ENCODE measurements at places on chromosomes 5 and 9.

DNA sequence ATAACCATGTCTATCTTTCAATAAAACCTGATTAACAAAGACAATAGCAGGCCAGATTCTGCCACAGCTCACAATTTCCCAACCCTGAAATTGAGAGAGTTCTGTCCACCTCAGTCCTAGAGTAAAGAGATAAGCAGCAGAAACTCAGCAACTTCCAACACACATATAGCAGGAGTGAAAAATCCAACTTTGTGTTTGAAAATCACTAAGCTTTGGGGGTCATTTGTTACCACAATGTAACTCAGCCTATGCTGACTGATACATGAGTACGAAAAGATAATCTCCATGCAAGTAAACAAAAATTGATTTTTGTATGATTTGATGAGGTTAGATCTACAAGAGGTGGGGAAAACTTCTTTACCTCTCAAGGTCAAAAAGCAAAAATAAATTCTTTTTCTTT is 231.0 kb upstream of the DAPK1 start:
- DNase-seq, result no peak

- DNase-seq, result no peak
These were observed 23.7 kb upstream of the NR3C1 start for GRCh38 chr5:143427122-143427735.

DNA sequence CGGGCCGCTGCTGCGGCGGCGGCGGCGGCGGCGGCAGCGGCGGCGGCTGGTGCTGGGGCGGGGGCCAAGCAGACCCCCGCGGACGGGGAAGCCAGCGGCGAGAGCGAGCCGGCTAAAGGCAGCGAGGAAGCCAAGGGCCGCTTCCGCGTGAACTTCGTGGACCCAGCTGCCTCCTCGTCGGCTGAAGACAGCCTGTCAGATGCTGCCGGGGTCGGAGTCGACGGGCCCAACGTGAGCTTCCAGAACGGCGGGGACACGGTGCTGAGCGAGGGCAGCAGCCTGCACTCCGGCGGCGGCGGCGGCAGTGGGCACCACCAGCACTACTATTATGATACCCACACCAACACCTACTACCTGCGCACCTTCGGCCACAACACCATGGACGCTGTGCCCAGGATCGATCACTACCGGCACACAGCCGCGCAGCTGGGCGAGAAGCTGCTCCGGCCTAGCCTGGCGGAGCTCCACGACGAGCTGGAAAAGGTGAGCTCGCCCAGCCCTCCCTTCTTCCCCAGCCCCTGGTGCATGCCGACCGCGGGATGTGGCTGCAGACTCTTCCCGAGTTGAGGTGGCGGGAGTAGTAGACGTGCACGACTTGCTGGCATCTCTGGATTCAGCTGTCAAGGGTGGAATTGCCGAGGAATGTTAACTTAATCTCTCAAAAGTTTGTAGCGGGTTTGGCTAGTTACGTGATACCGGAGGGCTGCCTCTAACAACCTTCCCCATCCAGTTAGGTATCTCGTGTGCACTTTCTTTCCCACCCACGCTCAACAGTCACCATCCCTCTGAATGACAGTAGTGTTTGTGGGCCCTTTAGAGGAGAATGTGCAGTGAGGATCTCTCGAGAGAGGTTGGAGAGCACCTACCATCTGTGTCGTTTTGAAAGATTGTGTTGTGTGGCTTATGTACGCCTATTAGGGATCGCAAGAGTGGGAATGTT is 932 bp downstream of the SLC12A2 start:
- peak; percentile 28 for DNase-seq

GRCh38 chr5:80114860-80115259 is 79.7 kb downstream of the THBS4 start:
- DNase-seq, result no peak

GRCh38 chr5:181215997-181216989 is 6.8 kb upstream of the TRIM41 start:
- peak; percentile 79 for DNase-seq

GRCh38 chr9:38017149-38017884 is 51.7 kb downstream of the SHB start:
- DNase-seq, result no peak

- DNase-seq, result no peak
These were observed 454.1 kb downstream of the EFNA5 start for GRCh38 chr5:107216587-107216986.

DNA sequence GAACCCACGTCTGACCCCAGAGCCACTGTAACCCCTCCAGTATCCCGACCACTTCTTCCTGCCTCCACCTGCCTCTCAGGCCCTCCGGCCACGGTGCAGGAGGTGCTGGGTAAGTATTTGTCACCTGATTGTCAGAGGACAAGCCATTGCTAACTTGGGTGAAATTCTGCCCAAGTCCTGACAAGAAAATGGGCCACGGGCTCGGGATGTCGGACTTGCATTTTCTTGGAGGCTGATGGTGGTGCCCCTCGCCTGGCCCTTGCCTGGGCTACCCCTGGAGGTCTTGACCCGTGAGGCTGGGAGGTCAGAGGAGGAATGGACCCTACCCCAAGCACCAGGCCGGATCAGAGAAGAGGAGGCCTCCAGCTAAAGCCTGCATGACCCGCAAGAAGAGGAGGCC is 149.7 kb upstream of the COL5A1 start:
- no peak for DNase-seq

DNA sequence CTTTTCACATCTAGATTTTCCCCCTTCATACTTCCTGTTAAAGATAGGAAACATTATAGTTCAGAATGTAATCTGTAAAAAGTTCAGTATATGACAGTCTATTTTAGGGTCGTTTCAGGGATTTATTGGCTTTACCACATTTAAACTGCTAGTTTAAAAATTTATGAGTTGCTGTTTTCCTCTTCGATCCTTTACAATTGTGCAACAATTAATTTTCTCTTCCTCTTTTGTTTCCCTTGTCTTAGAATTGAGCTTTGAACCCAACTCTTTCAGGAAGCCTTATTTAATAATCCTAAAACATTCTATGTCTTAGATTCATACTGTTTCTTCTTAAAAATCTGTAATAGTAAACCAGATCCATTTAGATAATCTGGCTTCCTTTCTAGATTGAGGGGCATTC is 16.4 kb downstream of the ZSWIM6 start:
- no peak for DNase-seq

- DNase-seq, result no peak
These were observed 164.8 kb upstream of the WWC1 start for GRCh38 chr5:168126606-168127005.

- DNase-seq, result no peak
These were observed 340.5 kb downstream of the ADGRV1 start for GRCh38 chr5:90899014-90899604.

GRCh38 chr9:127537792-127538191 is 74.3 kb upstream of the STXBP1 start:
- DNase-seq, result no peak

GRCh38 chr5:32639943-32640342 is 54.6 kb downstream of the SUB1 start:
- DNase-seq, result no peak

GRCh38 chr9:36637491-36638270 is 65.0 kb downstream of the MELK start:
- DNase-seq, result no peak

GRCh38 chr5:72499730-72500129 is 7.5 kb downstream of the ZNF366 start:
- DNase-seq, result no peak

- peak; percentile 88 for DNase-seq
These were observed 20.4 kb upstream of the UBAP1 start for GRCh38 chr9:34158362-34158869.

GRCh38 chr5:108924457-108924961 is 176.8 kb downstream of the FER start:
- no peak for DNase-seq

DNA sequence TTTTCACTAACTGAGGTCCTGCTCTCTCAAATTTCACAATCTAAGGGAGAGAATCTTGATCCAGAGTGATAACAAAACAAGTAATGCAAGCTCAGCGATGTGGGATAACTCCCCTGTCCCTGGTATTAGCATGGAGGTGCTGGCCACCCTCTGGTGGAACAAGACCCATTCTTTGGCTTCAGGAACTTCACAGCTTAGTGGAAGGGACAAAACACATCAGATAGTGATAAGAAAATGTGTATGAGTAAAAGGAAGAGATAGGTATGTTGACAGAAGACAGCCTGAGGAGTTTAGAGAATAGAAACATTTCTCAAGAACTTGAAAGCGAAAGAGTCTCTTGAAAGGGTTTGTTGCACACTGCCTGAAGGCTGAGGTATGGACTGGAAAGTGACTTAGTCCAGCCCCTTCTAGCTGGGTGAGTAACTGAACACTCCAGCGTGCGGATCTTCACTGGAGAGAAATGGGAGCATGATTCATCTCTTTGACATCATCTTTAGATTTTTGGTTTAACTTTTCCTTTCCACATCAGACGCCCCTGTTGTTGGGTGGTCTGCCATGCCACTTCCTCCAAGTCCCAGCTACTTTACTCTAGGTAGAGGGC is 25.4 kb upstream of the ZSWIM6 start:
- peak; percentile 88 for DNase-seq

- peak; percentile 50 for DNase-seq
These were observed 60.3 kb downstream of the ADAMTS2 start for GRCh38 chr5:179284751-179285631.

DNA sequence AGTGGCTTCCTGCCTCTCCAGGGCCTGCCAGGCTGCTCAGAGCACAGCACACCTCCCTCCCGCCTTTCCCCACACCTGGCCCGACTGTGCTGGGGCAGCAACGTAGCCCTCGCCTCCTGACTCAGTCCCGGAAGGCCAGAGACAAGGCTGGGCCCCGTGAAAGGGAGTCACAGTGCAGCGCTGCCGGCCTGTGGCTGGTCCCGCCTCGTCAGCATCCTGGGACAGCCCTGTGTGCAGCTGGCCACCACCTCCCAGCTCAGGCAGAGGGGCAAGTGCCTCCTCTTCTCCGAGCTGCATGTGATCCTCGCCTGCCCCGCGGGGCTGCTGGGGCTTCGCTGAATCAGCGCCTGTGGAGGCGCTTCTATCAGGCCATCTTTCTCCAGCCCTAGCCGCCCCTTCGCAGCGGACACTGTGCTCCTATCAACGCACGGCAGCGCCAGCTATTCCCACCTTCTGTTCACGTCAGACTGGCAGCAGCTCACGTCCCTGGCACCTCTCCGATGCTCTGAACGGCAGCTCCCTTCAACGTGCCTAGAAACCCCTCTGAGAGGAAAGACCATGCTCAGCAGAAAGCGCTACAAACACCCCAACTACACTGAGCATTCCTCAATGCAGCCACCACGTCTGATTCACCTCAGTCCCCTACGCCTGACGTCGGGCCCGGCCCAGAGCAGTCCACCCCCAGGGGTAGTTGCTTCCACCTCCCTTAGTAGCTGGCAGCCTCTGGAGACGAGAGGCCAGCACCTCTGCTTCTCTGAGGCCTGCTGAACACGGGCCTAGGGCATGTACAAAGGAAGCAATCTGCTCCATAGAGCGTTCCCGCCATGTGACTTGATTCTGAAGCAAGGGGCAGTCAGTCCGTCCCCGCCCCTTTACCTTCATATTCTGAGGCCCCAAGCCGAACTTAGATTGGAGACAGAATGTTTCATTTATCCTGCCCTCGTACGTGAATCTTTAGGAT is 78.8 kb downstream of the GPR21 start:
- no peak for DNase-seq

DNA sequence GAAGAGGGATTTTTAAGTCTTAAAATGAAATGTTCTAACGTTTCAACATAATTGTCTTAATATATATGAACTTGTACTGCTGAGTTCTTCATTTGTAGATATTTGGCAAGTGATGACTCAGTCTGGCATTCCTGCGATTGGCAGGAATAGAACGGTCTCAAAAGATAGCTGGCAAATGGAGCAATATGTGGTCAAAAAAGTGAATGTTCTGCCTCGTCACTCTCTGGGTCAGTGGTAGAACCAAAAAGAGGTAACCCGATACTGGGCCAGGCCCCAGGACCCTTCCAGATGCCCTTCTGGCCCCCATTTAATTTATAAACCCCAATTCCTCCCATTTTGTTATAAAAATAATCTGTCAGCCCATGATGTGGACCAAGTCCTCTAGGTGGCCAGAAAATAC is 39.2 kb downstream of the ZNF366 start:
- peak; percentile 84 for DNase-seq

DNA sequence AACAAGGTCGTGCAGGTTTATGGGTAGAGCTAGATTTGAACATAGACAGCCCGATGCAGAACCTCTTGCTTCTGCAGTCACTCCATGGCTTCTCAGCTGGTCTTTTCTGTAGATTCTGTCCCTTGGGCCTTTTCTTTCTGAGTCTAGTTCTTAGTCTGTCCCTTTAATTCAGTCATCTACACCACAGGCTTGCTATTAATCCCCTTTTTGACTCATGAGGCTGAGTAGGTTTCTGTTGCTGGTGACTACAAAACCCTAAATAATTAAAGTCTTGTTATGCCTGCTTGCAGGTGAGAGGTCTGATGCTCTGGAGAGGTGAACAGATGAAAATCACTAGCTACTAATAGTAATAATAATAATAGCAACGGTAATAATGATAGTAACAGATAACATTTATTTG is 19.3 kb upstream of the STRBP start:
- DNase-seq, result no peak

- DNase-seq, result no peak
These were observed 52.5 kb downstream of the FGF10 start for GRCh38 chr5:44336708-44337107.

DNA sequence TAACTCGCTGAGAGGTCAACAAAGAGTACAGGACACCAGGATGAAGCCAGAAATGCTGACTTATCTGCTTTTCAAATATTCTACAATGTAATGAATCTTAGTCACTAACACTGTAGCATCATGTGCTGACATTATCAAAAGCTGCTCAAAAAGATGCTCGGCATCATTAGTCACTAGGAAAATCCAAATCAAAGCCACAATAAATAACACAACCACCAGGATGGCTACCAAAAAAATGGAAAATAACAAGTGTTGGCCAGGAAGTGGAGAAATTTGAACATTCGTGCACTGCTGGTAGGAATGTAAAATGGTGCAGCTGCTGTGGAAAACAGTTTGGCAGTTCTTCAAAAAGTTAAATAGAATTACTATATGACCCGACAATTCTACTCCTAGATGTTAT is 269.1 kb downstream of the GLIS3 start:
- DNase-seq, result no peak

- peak; percentile 34 for DNase-seq
These were observed 49.7 kb downstream of the ACTBL2 start for GRCh38 chr5:57432876-57433275.

- no peak for DNase-seq
These were observed 175.0 kb downstream of the MLLT3 start for GRCh38 chr9:20447291-20447690.

- no peak for DNase-seq
These were observed 902 bp downstream of the TMED9 start for GRCh38 chr5:177592905-177593304.

- DNase-seq, result no peak
These were observed 2.2 kb upstream of the ERAP1 start for GRCh38 chr5:96809921-96810320.

GRCh38 chr5:178143901-178144300 is 9.8 kb downstream of the NHP2 start:
- no peak for DNase-seq

DNA sequence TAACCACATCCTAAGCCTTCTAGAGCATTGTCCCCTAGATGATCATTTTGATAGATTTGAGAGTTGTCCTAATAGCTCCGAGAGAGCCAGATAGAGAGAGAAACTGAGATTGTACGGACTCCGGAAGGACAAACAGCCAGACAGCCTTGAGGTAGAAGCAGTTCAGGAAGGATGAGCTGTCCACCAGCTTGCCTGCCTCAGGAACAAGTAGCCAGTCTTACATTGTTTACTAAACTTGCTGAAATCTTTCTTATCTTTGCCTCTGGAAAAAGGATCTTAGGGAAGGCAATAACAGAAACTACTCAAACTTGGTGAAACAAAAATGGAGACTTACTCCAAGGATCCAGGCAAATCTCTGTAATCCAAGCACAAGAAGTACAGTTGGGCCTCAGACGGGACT is 39.0 kb upstream of the SAP30L start:
- no peak for DNase-seq

All from fibroblast of mammary gland (primary cell).